Activated CD8-positive, alpha-beta memory T cell treated with anti-CD3 and anti-CD28 coated beads, Interleukin-2, amount 10 ng/mL, durations not matched to agents 7 days and 5 days (primary cell): ENCODE measurements at places on chromosomes 3 and 15. TPM values are rescaled to one million over a fixed set of nuclear protein-coding genes. Genes with fewer than 3 reads are reported as not detected.

Gene CDHR4
- total RNA-seq: not detected

Gene RPL22L1
- total RNA-seq: 116 TPM

Gene CLDN18
- not detected for total RNA-seq

Gene GPR62
- not detected for total RNA-seq

GRCh38 chr3:69749461-69749860, 10.2 kb downstream of the MITF start:
- no peak for DNase-seq

GRCh38 chr15:36432161-36432560, 147.3 kb upstream of the CDIN1 start:
- DNase-seq: no peak

DNA sequence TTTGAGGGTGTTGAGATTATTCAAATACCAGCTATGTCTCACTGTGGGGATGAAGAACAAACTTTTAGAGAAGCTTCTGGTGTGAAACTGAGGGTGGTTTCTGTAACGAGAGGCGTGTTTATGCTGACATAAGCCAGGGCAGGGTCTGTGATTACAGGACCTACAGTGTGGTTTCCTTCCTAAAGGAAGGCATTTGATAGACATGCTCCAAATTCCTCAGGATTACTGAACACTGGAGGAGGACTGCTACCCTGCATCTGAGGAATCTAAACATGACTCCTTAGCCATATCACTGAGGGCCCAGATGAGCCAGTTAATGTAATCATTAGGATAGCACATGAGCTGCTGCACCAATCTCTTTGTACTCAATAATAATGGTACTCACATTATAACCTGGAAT, 328.4 kb upstream of the UMPS start:
- DNase-seq: no peak

DNA sequence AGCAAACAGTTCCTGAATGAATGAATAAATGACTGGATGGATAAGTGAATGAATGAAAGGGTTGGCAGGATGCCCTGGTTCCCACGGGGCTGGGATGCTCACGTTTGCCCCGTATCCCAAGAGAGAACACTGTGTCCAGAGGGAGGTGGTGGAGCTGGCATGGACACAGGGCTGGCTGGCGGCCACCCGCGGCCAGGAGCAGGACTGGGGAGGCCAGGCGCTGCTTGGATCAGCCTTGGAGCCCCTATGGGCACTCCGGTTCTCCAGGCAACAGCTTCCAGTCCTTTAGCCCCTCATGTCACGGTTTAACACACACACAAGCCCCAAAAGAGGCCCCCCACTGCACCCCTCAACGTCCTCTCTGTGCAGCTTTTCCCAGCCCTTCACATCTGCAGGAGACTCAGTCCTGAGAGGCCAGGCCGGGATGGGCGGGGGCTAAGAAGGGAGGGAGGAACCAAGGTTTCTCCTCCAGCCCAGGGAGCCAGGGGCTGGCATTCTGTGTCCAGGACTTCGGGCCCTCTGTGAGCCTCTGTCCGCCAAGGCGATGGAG, 86.0 kb upstream of the ALDH1L1 start:
- DNase-seq: no peak
